Activated CD4-positive, alpha-beta T cell treated with anti-CD3 and anti-CD28 coated beads, Interleukin-2, amount 10 ng/mL, durations not matched to agents 24 days and 14 days (primary cell): ENCODE measurements at places on chromosomes 7 and 10. TPM values are rescaled to one million over a fixed set of nuclear protein-coding genes. Genes with fewer than 3 reads are reported as not detected.

GRCh38 chr10:101993651-101994200, 62.2 kb downstream of the ARMH3 start:
- DNase-seq, result no peak
- H3K36me3 ChIP-seq, result peaks cover 49% of the 10 kb centered on the region
- H3K27ac ChIP-seq, result no peak overlapping the region
- H3K27me3 ChIP-seq, result no peaks in the 10 kb centered on the region
- H3K4me3 ChIP-seq, result no peak overlapping the region
- peaks cover 2% of the 10 kb centered on the region for H3K4me1 ChIP-seq

- no peaks in the 10 kb centered on the region for H3K36me3 ChIP-seq
- H3K4me1 ChIP-seq, result peaks cover 3% of the 10 kb centered on the region
- no peak overlapping the region for H3K4me3 ChIP-seq
- no peaks in the 10 kb centered on the region for H3K27me3 ChIP-seq
These were observed 130.9 kb upstream of the PODXL start for GRCh38 chr7:131687296-131687695.

- no peaks in the 10 kb centered on the region for H3K27me3 ChIP-seq
- H3K36me3 ChIP-seq, result peaks cover 23% of the 10 kb centered on the region
- H3K4me3 ChIP-seq, result peak overlapping the region; percentile 96
- DNase-seq, result peak; percentile 92
- H3K27ac ChIP-seq, result peak overlapping the region; percentile 93
These were observed 1.7 kb downstream of the ADAM8 start for GRCh38 chr10:133274751-133275683.

DNA sequence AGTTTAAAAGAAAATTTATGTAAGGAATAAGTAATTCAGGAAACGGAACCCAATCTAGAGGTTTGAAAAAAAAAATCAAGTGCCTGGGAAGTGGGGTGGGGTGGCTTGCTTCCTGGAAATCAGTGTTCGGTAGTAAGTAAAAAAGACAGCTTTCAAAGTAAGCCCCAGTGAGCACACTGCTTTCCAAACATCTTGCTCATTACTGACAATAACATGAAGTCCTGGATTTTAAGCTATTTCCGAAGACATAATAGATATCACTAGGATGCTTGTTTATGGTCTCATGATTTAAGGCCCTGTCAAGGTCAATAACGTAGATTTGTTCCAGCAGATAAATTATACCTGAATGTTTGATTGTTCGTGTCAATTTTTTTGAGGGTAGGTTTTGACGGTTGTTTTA, 1.3 kb downstream of the STAMBPL1 start:
- H3K4me3 ChIP-seq, result peak overlapping the region; percentile 96
- H3K27me3 ChIP-seq, result no peaks in the 10 kb centered on the region
- H3K4me1 ChIP-seq, result peaks cover 64% of the 10 kb centered on the region
- H3K36me3 ChIP-seq, result peaks cover 30% of the 10 kb centered on the region
- peak overlapping the region; percentile 99 for H3K27ac ChIP-seq

DNA sequence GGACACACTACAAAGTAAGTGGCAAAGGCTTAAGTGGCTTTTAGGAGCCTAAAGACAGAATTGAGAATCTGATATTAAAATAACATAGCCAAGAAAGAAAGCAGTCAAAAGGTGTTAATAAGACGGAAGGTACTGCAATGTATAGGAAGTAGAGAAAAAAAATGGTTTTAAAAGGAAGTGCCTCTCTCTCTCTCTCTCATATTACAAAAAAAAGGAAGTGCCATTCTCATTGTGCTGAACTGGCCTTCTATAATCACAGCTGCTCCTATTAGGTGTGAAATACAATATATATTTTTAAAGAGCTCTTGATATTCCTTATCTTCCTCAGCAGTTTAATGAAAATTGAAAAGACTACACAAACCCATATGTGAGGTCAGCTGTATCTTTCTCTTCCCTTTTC, 199.4 kb upstream of the NPVF start:
- H3K4me1 ChIP-seq, result no peaks in the 10 kb centered on the region
- no peak for DNase-seq
- H3K27me3 ChIP-seq, result peaks cover 5% of the 10 kb centered on the region
- no peak overlapping the region for H3K27ac ChIP-seq
- H3K4me3 ChIP-seq, result no peak overlapping the region
- H3K36me3 ChIP-seq, result no peaks in the 10 kb centered on the region

GRCh38 chr10:72426986-72427385, 72.3 kb upstream of the DNAJB12 start:
- no peaks in the 10 kb centered on the region for H3K4me1 ChIP-seq
- no peaks in the 10 kb centered on the region for H3K27me3 ChIP-seq
- no peak overlapping the region for H3K4me3 ChIP-seq
- DNase-seq, result no peak
- H3K36me3 ChIP-seq, result peaks cover 7% of the 10 kb centered on the region
- no peak overlapping the region for H3K27ac ChIP-seq

GRCh38 chr7:31493714-31494181, 20.1 kb upstream of the ITPRID1 start:
- H3K4me1 ChIP-seq, result no peaks in the 10 kb centered on the region
- DNase-seq, result no peak
- H3K27me3 ChIP-seq, result no peaks in the 10 kb centered on the region
- H3K4me3 ChIP-seq, result no peak overlapping the region
- no peak overlapping the region for H3K27ac ChIP-seq

GRCh38 chr7:26208040-26208439, 6.5 kb downstream of the CBX3 start:
- H3K27ac ChIP-seq, result no peak overlapping the region
- peaks cover 81% of the 10 kb centered on the region for H3K36me3 ChIP-seq
- H3K27me3 ChIP-seq, result no peaks in the 10 kb centered on the region
- H3K4me3 ChIP-seq, result no peak overlapping the region
- peaks cover 48% of the 10 kb centered on the region for H3K4me1 ChIP-seq

- H3K27ac ChIP-seq, result no peak overlapping the region
- H3K36me3 ChIP-seq, result no peaks in the 10 kb centered on the region
- peaks cover 7% of the 10 kb centered on the region for H3K27me3 ChIP-seq
These were observed 50.4 kb downstream of the CFAP46 start for GRCh38 chr10:132892004-132892403.

GRCh38 chr7:80207501-80207900, 72.9 kb downstream of the GNAI1 start:
- no peaks in the 10 kb centered on the region for H3K4me1 ChIP-seq
- no peak for DNase-seq
- H3K27ac ChIP-seq, result no peak overlapping the region
- H3K36me3 ChIP-seq, result peaks cover 1% of the 10 kb centered on the region

DNA sequence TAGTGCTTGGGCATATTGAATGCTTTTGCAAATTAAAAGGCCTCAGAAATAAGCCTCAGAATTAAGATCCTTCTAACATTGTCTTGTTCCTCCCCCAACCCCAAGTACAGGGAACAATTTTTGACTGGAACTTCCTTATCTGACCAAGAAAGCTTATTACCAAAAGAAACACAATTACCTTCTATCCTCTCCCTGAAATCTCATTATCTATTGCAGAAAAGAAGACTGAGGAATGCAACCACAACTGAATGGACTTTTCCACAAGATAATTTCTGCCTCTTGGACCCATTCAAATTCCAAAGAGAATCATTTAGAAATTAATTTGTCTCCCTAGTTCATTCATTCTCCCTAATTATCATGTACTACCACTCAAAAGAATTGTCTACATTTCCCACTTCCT, 36.8 kb upstream of the SPAM1 start:
- no peaks in the 10 kb centered on the region for H3K36me3 ChIP-seq
- no peak overlapping the region for H3K27ac ChIP-seq
- no peaks in the 10 kb centered on the region for H3K4me1 ChIP-seq

DNA sequence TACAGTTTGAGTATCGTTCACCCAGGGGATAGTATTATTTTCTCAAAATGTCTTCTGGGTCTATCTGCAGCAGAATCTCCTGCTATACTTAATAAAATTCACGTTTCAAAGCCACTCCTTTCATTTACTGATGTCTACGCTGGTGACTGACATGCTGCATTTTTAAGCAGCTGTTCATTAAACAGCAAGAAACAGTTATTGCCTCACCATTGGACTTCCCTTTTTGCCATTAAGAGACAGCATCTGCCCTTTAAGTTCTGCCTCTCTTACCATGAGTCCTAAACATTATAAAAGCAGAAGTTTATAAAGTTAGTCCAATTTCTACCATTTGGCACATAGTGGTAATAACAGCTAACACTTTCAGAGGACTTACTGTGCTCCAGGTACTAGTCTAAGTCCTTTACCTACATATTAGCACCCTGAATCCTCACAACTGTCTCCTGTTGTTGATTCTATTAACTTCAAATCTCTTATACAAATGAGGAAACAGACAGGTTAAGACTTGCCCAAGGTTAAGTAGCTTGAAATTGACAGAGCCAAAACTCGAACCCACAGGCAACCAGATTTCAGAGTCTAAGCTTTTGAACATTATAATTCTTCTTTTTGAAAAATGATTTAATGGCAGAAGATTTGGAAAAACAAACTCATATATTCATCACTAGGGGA, 169.5 kb downstream of the SNX13 start:
- H3K36me3 ChIP-seq, result no peaks in the 10 kb centered on the region
- no peaks in the 10 kb centered on the region for H3K27me3 ChIP-seq
- no peak for DNase-seq
- no peak overlapping the region for H3K27ac ChIP-seq
- H3K4me1 ChIP-seq, result peaks cover 5% of the 10 kb centered on the region

DNA sequence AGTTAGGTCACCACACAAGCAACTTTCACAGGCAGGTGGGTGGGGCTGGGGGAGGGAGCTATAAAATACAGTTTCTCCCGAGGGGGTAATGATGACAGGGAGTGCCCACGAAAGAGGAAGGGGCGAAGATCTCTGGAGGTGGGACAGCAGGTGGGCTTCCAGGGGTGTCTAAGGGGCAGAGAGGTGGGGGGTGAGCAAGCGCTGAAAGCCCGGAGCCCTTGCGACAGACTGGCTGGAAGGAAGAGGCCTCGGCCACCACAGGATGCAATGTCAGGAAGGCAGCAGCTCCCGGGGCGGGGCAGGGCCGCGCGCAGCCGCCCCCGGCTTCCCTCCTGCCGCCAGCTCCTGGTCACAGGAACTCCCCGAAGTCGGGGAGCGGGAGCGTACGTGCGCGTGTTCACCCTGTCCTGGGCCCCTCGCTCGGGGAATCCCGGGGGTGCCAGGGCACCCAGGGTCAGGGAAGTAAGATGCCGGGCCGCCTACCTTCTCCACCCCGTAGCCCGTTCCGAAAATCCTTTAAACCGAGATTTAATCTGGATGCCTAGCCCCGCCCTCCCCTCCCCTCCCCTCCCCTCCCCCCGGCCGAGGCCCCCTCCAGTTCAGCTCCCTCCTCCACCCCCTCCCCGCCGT, 105.2 kb upstream of the PPIF start:
- peak overlapping the region; percentile 92 for H3K27ac ChIP-seq
- peaks cover 57% of the 10 kb centered on the region for H3K4me1 ChIP-seq
- H3K4me3 ChIP-seq, result peak overlapping the region; percentile 86
- H3K27me3 ChIP-seq, result no peaks in the 10 kb centered on the region

GRCh38 chr10:24793648-24794379, 70.1 kb upstream of the ARHGAP21 start:
- no peak for DNase-seq
- no peak overlapping the region for H3K4me3 ChIP-seq
- no peaks in the 10 kb centered on the region for H3K36me3 ChIP-seq
- H3K27ac ChIP-seq, result no peak overlapping the region
- no peaks in the 10 kb centered on the region for H3K4me1 ChIP-seq

DNA sequence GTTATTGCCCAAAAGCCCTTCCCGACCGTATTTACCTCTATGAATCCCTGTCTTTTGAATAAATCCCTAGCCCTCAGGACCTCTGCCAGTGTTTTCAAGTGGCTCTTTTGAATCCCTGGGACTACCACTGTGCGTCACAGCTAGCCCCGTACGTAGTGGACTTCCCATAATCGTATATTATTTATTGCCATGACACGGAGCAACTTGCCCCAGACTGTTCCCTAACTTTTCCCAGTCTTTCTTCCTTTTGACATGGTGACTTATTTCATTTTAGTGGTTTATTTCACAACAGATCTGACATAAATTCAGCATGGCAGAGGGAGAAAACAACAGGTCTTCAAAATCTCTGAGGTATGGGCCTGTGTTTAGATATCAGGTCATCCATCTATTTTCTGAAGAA, 318.6 kb upstream of the KLF6 start:
- H3K27ac ChIP-seq, result no peak overlapping the region
- H3K36me3 ChIP-seq, result peaks cover 2% of the 10 kb centered on the region
- H3K27me3 ChIP-seq, result no peaks in the 10 kb centered on the region
- H3K4me3 ChIP-seq, result no peak overlapping the region

GRCh38 chr10:124436191-124436638, 13.6 kb downstream of the NKX1-2 start:
- no peak for DNase-seq
- H3K4me3 ChIP-seq, result no peak overlapping the region
- peaks cover 5% of the 10 kb centered on the region for H3K27me3 ChIP-seq
- H3K36me3 ChIP-seq, result no peaks in the 10 kb centered on the region

DNA sequence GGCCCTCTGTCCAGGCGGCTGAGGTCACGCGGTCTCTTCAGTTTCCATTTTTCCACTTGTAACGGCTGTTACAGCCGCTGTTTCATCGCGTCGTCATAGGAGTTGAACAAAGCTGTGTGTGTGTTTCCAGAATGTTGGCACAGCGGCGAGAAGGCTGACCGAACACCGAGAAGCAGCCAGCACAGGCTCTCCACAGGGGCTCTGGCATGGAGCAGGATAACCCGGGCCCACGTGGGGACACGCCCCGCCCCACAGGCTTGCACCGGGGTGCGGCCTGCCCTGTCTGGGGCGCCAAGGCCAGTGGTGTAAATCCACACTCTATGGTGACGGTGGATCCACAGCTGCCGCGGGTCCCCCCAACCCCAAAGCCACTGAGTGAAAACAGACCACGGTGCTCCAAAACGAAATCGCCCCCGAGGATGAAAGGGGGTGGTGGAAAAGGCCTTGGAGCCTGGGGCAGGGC, 448.2 kb downstream of the DNAJB6 start:
- DNase-seq, result no peak
- H3K27me3 ChIP-seq, result no peaks in the 10 kb centered on the region
- no peaks in the 10 kb centered on the region for H3K4me1 ChIP-seq
- H3K4me3 ChIP-seq, result no peak overlapping the region
- H3K27ac ChIP-seq, result no peak overlapping the region

LRRD1 gene
- total RNA-seq, result not detected in 2 replicates

CYP2C19 gene
- 0.33 TPM in 1 of 2 replicates, not detected in the other for total RNA-seq
